Activated CD4-positive, alpha-beta T cell treated with anti-CD3 and anti-CD28 coated beads, Interleukin-10, Interleukin-2, amounts not matched to agents 100 ng/mL and 50 ng/mL, durations not matched to agents 16 hours and 8 hours (primary cell): ENCODE measurements at places on chromosomes 11 and 22.

- no peak for DNase-seq
Measured at GRCh38 chr11:65485920-65486219, 13.0 kb upstream of the MALAT1 start.

DNA sequence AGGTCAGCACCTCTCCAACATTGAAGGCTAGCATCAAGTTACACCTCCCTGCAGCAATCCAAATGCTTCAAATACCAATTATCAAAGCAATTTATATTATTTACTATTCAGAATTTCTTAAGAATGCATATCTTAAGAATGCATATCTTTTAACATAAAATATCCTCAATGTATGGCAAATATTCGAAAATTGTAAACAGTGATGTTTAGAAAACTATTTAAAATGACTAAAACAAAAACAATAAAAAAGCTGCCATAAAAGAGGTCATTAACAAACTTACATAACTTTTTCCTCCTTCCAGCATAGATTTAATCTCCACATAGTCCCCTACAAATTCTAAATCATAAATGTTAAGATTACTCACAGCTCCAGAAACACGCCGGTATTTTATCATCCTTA lies 85.1 kb upstream of the SOX6 start:
- no peak for DNase-seq

DNA sequence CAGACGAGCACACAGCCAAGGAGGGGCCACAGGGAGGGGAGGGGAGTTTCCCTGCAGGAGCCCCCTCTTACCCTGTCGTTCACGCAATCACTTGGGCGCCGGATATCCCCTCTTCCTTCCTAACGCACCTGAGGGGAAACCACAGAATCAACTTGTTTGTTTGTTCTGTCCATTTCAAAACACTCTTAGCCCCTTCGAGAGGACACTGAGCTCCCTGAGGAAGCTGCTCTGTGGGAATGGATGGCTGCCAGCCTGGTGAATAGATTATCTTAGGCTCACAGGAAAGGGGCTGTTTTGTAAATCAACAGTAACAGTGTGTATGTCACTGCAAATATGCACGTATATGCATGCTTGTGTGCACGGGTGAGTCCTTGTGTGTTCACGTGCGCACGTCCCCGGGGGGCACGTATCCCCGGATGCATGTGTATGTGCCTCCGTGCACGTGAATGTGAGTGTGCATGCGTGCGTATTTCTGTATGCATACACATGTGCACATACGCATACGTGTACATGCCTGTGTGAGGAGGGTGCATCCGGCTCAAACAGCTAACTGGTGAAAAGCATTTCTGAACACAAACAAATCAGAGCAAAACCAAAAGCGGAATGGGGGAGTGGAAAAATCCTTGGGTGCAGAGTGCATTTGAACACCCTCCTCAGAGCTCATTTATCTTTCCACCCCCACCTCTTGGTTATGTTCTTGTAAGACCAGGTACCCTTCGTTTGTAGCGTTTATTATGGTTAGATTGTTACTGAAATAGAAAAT lies 7.2 kb downstream of the ARSA start:
- peak; percentile 86 for DNase-seq

- DNase-seq: peak; percentile 48
Measured at GRCh38 chr11:5476186-5476819, 12.2 kb upstream of the OR52D1 start.

- peak; percentile 41 for DNase-seq
Measured at GRCh38 chr11:44608991-44609782, 43.7 kb downstream of the CD82 start.

- no peak for DNase-seq
Measured at GRCh38 chr11:117862753-117863152, 13.7 kb downstream of the FXYD6 start.

DNA sequence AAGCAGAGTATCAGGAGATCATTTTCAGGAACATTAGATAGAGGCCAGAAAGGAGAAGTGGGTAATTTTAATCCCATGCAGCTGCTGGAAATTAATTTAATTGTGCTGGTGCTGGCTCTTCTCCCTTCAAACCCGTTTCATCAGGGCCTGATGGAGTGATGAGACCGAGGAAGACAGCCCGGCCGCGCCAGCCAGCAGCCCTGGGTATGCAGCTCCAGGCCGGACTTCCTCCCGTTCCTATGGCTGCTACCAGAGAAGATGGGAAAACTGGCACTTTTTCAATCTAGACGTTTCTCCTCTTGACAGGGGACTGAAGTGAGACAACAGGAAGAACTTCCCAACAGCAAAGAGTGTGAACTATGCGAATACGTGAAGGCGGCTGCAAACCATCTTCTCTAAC lies 24.6 kb upstream of the ZBTB16 start:
- no peak for DNase-seq

DNA sequence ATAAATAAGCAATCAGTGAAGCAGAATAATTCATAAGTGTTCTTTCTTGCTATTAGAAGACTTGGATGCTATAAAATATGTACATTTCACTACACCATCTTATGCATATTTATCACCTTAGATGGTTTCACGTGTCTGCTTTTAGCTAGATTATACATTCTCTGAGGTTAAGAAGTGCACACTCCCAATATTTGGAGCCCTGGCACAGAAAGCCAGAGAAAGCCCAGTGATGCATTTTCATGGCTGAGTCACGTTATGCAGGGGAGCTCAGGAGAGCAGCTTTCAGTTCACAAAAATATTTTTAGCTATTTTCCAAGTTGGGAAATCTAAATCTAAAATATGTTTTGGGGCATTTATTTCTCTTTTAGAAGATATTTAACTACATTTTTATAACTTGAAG lies 5.1 kb upstream of the TP53AIP1 start:
- DNase-seq: no peak

- no peak for DNase-seq
Measured at GRCh38 chr11:19952911-19953310, 207.4 kb downstream of the DBX1 start.

DNA sequence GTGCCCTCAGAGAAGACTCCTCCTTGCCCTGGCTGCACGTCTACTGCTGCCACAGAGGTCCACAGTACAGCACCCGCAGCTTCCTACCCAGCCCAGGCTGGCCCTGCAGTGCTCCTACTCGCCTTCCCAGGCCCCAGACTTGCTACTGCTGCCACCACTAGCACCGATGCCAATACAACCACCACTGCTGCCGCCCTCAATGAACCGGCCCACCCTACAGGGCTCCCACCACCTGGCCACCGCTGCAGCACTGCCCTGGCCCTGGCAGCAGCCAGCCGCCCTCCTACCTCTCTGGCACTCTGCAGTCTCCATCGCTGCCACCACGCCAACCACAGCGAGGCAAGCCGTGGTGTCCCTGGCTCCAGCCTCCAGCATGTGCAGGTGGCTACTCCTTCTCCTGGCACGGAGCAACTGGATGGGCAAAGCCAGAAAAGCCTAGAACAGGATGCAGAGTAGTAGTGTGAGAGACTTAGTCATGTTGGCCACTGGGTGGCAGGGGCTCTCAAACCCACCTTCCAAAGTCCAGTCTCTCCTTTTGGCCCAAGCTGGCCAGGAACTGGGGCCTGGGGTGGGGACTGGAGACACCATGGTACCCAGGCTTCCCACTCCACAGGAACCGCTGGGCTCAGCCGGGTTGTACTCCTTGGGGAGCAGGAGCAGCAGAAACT lies 39.4 kb downstream of the C22orf42 start:
- no peak for DNase-seq

DNA sequence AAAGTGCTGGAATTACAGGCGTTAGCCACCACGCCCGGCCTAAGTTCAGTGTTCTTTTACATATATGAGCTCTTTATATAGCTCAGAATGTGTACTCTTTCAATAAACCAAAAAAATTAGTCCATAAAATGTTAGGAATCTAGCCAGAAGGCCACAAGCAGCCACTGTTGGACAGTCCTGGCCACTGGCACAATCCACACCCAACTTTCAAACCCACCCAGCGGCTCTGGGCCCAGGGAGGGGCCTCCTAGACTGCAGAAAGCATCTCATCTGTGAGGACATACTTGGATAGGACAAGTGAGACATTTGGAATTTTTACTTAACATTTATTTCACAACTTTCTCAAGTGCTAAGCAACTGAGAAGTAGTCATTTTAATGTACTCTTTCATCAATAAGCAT lies 6.4 kb downstream of the PACSIN2 start:
- no peak for DNase-seq

- peak; percentile 61 for DNase-seq
Measured at GRCh38 chr11:19951558-19952115, 208.6 kb downstream of the DBX1 start.

DNA sequence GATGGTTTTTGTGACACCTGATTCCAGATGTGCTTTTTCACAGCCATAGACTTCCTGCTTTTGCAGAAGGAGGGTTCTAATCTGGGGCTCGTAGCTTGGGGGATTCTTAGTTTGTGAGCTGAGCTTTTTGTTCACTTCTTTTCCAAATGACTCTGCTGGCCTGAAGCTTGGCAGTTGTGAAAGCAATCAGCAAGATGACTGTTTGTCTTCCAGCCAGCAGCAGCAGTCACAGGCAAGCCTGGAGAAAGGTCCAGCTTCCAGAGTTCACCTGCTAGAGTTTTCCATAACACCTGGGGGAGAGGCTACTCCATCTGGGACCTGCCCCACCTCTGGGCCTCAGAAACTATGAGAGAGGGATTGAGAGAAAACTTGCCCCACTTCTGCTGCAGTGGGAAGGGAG lies 4.1 kb downstream of the MARK2 start:
- no peak for DNase-seq

GRCh38 chr11:33582636-33583325 lies 117.8 kb downstream of the C11orf91 start:
- DNase-seq: no peak

- DNase-seq: peak; percentile 65
Measured at GRCh38 chr11:2531277-2531986, 86.6 kb downstream of the KCNQ1 start.

GRCh38 chr22:46514592-46515207 lies 22.7 kb downstream of the CELSR1 start:
- DNase-seq: no peak

GRCh38 chr22:49216579-49216978 lies 611.1 kb downstream of the BRD1 start:
- DNase-seq: no peak

GRCh38 chr11:25453471-25453870 lies 878.5 kb upstream of the ANO3 start:
- no peak for DNase-seq

GRCh38 chr11:65182258-65183170 lies 786 bp downstream of the CAPN1 start:
- no peak for DNase-seq

- no peak for DNase-seq
Measured at GRCh38 chr11:61922539-61922938, 5.2 kb upstream of the RAB3IL1 start.

- DNase-seq: no peak
Measured at GRCh38 chr11:83310718-83311117, 24.6 kb upstream of the CCDC90B start.

DNA sequence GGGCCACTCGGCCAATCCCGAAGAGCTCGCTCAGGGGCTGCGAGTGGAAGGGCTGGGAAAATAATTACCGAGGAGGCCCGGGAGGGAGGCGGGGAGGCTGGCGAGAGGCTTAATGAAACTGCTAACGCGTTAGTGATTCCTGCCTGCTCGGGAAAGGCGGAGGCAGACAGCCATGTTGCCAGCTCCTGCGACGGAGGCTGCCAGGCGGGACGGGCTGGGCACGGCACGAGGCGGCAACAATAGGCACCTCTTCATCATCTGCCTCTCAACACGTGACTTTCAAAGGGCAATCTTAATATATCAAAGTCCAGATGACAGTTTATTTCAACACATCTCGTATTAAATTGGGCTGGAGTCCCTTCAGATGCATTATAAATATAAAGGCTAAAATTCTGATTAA lies 68.0 kb upstream of the TCF20 start:
- no peak for DNase-seq

GRCh38 chr22:26321469-26321913 lies 107.6 kb upstream of the ASPHD2 start:
- no peak for DNase-seq

DNA sequence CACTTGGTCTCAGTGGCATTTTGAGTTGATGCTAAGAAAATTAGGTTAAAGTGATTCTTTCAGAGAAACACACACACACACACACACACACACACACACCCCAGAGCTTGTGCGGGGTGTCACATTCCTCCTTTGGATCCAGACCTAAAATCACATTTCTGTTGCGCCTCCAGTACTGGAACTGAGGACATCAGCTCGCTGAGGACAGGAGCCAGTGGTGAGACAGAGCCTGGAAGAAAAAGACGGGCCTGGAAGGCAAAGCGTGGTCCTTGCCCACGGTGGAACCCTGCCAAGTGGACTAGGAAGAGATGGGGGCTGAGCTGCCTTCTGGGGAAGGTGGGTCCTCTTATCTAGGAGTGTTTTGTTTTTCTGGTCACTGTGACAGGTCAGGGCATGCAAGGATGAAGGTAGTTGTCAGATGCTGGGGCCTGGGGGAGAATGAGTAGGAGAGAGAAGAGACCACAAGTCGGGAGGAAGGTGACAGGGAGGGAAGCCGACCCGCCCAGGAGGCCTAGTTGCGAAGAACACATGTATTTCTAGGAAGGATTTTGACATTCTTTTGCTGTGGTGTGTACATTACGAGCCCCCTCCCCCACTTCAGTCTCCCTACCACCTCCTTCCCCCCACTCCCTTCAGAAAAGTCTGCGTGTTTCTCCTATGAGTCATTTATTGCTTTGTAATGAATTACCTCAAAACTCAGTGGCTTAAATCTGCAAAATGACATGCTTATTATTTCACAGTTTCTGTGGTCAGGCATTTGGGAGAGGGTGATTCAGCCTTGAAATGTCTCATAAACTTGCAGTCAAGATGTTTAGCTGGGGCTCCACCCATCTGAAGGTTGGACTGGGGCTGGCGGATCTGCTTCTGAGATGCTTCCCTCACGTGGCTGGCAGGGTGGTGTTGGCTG lies 4.8 kb upstream of the ELFN2 start:
- DNase-seq: peak; percentile 88

GRCh38 chr11:102283116-102283485 lies 34.2 kb upstream of the BIRC3 start:
- no peak for DNase-seq

- DNase-seq: no peak
Measured at GRCh38 chr11:41301023-41301422, 158.4 kb downstream of the LRRC4C start.

- no peak for DNase-seq
Measured at GRCh38 chr22:23419171-23419570, 160.9 kb downstream of the IGLL1 start.

DNA sequence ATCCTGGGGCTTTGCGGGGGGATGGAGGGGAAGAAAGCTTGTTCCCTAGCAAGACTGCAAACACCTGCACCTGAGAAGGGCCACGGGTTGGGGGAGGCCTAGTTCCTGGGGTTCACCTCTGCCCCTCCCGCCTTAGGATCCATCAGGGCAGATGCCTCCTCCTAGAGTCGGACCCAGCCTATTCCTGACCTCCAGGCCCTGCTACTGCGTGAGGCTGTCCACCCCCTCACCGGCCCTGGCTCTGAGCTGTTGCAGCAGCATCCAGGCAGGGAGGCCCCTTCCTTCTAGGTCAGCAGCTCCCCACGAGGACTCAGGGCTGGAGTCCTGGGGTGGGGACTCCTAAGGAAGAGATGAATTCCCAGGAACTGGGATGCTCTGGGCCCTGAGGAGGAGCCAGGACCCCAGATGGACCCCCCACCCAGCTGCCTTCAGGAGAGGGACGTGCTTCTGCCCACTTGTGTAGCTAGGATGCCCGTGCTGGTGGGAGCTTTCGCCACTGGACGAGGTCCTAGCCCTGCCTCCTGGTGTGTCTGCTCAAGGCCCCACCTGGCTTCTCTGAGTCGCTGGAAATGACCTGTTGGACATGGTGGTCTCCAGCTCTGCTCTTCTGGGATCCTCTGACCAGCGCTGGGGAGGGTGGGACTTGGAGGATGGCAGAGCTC lies 10.3 kb downstream of the MRGPRF start:
- DNase-seq: no peak
